Midbrain (tissue), 1 donor: ENCODE measurements at places on chromosomes 4 and X.

- no peak for DNase-seq
Measured at GRCh38 chr4:25862411-25863346, at the start of gene SEL1L3. SEL1L3 (minus strand) TSS chr4:25862988; CDS start chr4:25862836, 152 bp downstream.

- DNase-seq, result no peak
Measured at GRCh38 chr4:81257021-81257420, 42.0 kb upstream of the PRKG2 start.

GRCh38 chr4:124938836-124939235, 226.3 kb upstream of the ANKRD50 start:
- no peak for DNase-seq

DNA sequence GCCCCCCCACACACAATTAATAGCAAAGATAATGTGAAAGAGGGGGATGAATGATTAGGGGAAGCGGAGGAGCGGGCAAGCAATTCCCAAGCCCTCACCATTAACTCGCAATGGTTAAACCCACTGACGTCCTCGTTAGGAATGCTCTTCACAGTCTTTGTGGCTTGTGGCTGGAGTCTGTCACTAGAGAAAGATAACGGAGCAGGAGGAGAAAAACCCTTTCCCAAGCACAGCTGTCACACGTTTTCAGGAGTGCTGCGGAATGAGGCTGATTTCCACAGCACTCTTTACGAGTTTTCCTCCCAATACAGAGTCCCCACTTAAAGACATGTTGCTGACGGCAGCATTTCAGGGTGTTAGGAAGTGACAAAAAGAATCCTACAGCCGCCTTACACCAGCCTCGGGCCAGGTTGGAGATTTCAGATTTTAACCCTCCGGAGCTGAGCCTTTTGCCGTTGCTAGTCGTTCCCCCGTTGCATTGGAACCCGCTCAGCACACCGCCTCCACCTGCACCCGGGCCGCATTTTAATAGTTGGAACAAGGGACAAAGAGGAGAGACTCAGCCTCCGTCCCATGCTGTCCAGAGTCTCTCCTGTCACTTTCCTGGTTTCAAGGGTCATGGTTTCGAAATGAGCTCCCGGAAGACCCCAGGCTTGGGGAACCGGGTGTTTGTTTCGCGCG, 92.2 kb downstream of the GEMIN8 start:
- no peak for DNase-seq

DNA sequence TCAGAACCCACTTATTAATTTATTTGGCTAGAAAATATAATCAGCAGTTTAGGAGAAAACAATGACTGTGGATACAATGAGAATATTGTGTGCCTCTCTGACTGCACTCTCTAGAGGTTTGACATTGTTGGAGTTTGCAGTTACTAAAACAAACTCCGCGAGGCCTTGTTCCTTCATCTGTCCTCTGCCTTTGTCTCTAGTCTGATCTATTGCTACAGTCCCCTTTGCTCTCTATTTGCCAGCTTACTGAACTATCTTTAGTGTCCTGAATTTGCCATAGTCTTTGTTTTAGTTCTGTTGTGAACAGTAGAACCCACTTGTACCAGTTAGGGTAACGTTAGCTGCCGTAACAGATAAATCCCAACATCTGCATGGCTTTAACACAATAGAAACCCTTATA, 81.4 kb upstream of the RPS6KA3 start:
- no peak for DNase-seq

DNA sequence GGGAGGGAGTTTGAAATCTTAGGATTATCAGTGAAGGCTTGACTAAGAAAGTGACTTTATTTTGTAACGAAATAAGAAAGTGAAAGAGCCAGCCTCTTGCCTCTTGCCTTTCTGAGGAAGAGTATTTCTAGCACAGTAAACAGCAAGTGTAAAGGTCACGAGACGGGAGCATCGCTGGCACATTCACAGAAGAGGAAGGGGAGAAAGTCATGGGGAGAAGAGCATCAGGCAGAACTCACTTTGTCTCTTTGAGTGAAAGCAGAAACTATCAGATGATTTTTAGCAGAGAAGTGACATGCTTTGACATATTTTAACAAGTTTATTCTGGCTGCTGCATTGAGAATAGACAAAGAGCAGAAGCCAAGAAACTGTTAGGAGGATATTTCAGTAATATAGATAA, 313.8 kb downstream of the CAMK2D start:
- no peak for DNase-seq

DNA sequence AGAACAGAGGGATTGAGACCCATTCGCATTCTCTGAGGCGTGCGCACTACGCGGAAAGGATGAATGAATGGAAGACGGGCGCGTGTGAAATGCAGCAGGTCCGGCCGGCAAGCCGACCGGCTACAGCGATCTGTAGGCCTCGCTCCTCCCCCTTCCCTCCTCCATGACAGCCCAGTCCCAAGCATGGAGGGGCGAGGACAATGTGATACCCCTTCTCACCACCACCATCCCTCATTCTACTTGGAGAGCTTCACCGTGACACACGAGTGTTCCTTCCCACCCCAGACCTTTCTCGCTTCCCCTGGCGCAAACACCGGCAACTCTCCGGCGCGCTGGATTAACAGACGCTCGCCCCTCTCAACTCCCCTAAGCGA, 815 bp downstream of the EIF4E start:
- peak; percentile 64 for DNase-seq

DNA sequence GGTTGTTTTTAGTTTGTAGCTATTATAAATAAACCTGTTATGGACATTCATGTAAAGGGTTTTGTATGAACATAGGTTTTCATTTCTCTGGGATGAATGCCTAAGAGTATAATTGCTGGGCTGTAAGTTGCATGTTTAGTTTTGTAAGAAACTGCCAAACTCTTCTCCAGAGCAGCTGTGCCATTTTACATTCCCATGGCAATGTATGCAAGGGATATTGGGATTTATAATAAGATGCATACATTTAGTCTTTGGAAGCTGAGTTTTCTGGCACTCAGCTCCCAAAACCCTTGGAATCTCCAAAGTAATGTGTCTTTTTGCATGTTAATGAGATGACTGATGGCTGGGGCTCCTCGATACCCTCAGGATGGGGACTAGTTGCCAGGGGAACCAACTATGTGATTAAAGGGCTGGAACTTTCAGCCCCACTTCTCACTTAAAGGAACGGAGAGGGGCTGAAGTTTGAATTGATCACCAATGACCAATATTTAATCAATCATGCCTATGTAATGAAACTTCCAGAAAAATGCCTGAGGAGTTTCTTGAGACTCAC, 44.0 kb downstream of the SERTM2 start:
- no peak for DNase-seq
